ENCODE measurements at places on chromosomes 1 and 21.

DNA sequence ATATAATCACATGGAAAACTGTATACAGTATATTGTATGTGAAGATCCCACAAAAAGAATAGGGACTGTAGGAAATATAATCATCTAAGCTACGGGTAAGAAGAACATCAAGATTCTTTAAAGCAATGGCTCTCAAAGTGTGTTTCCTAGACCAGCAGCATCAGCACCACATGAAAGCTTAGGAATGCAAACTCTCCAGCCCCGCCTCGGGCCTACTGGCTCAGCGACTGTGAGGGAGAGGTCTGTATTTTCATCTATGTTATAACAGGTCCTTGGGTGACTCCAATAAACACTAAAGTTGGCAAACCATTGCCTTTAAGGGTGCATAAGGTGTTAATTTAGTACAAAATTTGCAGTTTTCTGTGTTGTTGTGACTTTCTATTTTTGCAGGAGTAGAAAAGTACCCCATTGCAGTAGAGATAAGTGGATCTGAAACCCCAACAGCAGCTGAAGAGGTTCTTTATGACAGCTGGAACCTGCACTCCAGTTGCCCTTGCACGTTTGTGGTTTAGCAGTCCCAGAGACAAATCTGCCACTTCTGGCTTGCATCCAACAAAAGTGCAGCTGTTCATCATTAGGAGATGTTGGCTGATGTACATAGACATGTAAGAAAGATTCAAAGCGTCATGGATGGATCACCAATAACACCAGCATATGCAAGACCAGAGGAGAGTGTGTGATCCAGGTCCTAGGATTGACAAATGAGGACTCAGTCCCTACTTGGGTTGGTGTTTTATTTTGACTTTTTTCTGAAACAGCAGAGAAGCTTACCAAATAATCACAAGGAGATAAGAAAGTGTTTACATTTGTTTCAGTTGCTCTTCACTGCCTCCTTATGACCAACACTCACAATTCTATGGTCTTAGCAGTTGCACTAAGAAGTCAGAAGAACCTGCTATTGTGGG lies 15.9 kb upstream of the IFNAR1 start:
- no peak for DNase-seq

DNA sequence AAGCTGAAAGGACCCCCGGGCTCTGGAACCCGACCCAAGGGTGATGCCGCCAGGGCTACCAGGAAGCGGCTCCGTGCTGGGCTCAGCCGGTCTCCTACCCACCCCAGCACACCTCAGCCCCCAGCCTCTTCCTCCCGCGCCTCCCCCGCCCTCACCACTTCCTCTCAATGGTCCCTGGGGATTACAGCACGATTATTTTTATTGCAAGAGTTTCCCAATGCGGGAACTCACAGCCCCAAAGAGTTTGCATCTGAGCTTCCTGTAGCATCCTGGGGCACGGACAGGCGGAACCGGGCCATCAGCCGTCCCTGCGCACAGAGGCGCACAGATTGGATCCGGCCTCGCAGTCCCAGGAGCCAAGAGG lies 8.7 kb upstream of the SLX9 start:
- no peak for DNase-seq

- no peak for DNase-seq
Observed at GRCh38 chr1:174230399-174230798, 71.1 kb downstream of the RABGAP1L start.

DNA sequence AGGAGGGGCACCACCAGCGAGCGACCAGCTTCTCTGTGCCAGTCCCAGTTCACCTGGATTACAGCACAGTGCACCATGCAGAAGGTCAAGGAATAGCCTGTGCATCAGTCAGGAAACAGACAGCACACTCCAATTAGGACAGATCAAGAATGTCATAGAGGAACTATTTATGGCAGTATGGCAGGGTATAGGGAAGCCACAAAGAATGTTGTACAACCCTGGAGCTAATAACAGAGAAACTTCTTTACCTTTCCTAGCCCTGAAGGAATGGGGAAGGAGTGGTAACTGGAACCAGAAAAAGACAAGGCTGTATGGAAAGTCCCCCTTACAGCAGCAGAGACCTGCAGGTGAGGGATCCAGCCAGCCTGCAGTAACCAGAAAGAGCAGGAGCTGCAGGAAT lies 87.8 kb upstream of the USP24 start:
- no peak for DNase-seq

DNA sequence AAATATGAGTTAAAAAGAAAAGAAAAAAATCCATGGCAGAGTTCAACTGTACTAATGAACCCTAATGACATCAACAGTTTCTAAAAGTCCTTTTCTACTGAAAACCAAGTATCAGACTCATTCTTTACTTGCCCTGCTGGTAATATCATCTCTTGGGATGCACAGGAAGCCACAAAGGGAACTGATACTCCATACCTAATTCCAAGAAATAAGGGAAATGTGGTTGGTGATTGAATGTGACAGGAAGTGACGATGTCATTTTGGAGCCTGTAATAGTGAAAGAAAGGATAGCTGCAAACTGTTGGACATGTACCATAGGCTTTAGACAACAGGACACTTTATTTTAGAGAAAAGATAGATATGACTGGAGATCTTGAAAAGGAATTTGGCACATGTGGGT lies 98.7 kb upstream of the VAV3 start:
- no peak for DNase-seq

GRCh38 chr1:9284061-9284460 lies 8.6 kb upstream of the SPSB1 start:
- no peak for DNase-seq

- no peak for DNase-seq
Observed at GRCh38 chr1:153697191-153698019, 18.9 kb downstream of the NPR1 start.

DNA sequence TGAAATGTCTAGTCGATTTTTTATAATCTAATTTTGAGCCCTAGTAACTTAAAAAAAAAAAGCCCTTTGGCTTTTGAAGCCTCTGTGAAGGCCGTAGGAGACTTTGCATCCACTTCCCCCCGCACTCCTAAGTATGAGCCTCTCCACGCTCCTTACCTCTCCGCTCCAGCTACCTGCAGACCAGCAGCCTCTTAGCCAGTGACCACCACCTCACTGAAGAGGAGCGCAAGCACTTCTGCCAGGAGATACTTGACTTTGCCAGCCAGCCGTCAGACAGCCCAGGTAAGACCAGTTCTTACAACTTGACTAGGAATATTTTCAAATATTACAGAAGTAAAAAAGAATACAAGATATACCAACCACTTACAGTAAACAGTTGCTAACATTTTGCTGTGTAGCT lies 27.4 kb upstream of the PWP2 start:
- no peak for DNase-seq

DNA sequence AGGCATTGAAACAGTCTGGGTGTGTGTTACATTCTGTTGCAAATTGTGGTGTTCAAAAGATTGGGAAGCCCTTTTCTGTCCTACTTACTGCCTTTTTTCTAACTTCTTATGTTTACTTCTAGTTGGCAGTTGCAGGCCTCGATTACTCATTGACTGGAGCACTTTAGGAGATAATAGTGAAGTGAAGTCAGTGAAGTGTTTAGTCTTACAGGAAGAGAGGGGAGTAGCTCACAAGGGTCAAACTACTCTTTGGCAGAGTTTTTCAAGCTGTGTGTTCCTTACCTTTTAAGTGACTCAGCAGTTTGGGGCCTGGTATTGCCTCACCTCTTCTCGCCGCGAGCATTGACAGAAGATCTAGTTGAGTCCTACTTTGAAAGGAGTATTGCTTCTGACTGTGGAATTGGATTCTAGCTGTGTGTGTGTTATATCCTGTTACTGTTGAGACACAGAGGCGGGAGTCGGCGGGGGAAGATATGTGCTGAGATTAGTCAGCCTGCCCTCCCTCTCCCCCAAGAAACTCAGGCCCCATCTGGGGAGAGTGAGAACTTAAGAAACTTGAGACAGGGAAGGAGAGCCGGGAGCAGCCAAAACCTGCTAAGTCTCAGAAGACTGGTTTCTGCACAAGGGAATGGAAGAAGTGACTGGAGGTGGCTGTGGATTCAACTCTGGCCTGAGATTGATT lies 19.3 kb downstream of the AHCYL1 start:
- no peak for DNase-seq

- no peak for DNase-seq
Observed at GRCh38 chr1:204920511-204920910, 49.8 kb downstream of the NFASC start.

GRCh38 chr1:86542631-86543030 lies 4.2 kb upstream of the CLCA4 start:
- DNase-seq: no peak

DNA sequence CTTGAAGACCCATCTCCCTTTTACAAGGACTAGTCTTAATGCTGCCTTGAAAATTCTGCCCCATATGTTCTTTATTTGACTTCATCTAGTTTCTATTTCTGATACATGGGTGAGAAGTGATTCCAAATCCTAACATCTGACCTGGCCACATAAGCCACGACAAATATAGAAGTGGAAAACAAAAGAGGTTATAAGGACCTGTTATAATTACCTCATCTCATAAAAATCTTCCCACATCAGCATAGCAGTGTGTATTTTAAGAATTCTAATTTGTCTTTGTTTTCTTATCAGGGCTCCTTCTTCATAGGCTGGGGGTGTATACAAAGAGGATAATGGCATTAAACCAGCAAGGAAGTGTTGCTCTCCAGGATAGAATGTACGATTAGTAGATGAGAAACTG lies 1007.4 kb downstream of the TTLL7 start:
- no peak for DNase-seq

DNA sequence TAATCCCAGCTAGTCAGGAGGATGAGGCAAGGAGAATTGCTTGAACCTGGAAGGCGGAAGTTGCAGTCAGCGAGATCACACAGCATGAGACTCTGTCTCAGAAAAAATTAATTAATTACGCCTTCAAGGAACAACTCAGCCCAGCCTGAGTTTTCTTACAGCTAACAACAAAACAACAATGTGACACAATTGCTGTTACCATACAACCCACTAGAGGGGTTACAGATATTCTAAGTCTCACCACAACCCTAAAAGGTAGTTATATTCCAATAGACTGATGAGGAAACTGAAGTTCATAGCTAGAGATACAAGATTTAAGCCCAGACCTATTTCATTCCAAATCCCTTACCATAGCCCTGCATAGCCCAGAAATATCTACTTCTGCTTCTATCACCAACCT lies 2.9 kb upstream of the LRRC8C start:
- DNase-seq: no peak

DNA sequence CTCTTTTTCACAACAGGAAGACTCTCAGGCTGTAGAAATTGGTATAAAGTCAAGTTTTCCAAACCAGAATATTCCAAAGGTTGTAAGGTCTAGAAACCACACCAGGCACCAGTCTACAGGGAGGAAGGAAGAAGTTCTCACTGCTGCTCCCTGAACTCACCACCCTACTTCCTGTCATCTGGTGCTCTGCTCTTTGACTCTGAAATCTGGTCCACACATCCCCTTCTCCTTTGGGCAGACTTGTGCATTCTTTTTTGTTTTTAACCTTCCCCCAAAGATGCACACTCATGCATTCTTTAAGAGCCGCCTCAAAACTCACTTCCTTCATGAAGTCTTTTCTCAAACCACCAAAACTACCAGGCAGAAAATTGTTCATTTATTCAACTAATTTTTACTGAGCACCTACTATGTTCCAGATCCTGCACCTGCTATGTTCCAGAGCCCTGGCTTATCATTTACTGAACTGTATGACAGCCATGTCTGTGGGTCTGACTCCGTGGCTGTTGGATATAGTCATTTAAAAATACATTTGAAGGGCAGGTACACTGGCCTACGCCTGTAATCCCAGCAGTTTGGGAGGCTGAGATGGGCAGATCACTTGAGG lies 30.1 kb upstream of the EPS15 start:
- DNase-seq: no peak

GRCh38 chr1:227885648-227886502 lies 61.9 kb downstream of the WNT9A start:
- no peak for DNase-seq

GRCh38 chr1:11529330-11529729 lies 50.4 kb downstream of the DISP3 start:
- no peak for DNase-seq

- DNase-seq: no peak
Observed at GRCh38 chr1:242454262-242455051, 70.0 kb downstream of the PLD5 start.

GRCh38 chr1:175133673-175134435 lies 58.7 kb downstream of the KIAA0040 start:
- no peak for DNase-seq

GRCh38 chr1:25756215-25756614 lies 43.8 kb upstream of the SELENON start:
- no peak for DNase-seq

DNA sequence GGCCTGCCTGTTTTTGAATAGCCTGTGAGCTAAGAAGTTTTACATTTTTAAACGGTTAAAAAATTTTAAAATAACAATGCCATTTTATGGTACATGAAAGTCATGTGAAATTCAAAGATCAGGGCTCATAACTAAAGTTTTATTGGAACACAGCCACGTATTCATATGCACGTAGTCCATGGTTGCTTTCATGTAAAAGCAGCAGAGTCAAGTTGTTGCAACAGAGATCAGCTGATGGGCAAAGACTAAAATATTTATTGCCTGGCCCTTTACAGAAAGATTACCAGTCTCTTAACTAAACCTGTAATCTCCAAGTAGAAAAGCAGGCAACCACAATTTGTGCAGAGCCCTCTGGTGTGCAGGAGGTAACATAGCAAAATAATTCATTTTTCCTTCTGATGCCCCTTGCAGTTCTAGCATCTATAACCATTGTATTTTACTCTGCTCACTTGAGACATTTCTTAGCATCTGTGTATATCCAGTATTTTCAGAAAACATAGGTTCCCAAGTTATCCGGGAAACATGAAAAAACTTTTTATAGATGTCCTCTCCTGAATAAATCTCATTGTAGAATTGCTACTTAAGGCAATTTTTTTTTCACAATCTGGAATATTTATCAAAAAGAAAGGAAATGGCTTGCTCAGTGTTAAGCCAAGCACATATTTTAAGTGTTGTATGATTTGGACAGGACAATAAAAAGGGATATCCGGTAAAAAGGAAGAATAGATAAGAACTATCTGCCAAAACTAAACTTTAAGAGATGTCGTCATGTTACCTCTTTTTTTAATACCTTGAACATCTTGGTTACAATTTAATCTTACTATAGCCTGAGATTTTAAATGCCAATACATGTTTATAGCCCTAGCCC lies 430.8 kb downstream of the PLPP3 start:
- no peak for DNase-seq

DNA sequence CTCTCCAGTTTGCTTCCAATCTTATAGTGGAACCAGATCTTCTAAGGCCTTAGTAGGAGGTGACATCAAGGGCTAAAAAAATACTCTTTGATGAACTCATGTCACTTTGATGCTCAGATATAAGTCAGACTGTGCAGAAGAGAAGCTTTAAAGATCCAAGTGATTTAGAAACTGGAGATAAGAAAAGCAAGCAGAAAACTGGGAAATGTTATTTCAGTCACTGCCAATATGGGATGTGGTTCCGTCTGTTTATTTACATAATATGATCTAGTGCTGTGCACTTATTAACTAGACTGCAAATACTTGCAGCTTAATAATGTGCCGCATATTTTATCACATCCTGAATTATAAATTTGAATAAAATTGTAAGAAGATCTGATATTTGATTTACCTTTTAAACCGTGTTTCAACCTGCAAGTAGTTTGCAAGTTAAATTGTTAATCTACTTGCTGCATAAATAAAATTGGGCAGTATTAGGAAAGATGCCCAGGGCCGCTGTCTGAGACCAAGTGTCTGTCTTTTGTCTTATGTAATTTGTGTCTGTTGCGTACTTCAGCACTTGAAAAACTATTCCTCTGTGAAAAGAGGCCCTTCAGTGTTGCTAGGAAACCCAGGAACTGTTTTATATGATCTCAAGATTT lies 29.6 kb downstream of the CXADR start:
- no peak for DNase-seq

- DNase-seq: no peak
Observed at GRCh38 chr1:152747831-152748230, 10.0 kb upstream of the KPRP start.

All from stimulated activated CD4-positive, alpha-beta T cell treated with anti-CD3 and anti-CD28 coated beads, TNF-alpha, amount 100 ng/mL, for 48 hours (primary cell).